ENCODE measurements at places on chromosomes 16 and 17.
A peak's percentile ranks its signal among the peaks of the same experiment; 100 is the strongest.

DNA sequence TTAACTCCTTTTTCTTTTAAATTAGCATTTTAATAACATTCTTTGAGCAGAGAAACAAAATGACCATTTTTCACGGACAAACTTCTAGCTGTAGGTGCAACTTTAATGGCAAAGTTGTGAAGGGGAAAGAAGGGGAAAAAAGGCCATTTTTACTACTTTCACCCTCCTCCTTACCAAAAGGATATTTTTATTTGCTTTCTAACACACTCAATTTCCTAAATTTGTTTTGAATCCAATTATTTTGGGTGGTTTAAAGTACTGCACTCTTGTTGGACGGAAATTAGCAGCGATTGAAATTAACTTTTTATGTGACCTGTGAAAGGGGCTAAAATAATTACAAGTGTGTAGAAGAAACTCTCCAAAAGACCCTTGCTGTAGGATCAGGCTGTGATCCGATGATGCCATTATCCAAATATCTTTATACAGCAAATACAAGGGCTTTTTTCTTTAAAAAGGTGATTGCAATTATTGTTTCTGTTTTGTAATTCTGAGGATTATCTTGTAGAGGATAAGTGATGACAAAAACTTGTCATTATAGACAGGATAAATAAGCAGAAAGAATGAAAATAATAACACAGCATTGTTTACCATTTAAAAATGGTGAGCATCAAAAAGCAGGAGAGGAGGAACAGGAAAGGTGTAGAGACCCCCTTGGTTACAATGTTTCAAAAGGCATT lies 42.4 kb downstream of the SNX11 start:
- H3K36me3 ChIP-seq, result peaks cover 35% of the 10 kb centered on the region
- no peak overlapping the region for H3K4me3 ChIP-seq
- H3K27me3 ChIP-seq, result no peaks in the 10 kb centered on the region
- H3K27ac ChIP-seq, result no peak overlapping the region
- H3K4me1 ChIP-seq, result no peaks in the 10 kb centered on the region

- H3K4me1 ChIP-seq, result peaks cover 34% of the 10 kb centered on the region
- DNase-seq, result peak; percentile 73
- H3K27me3 ChIP-seq, result no peaks in the 10 kb centered on the region
- no peaks in the 10 kb centered on the region for H3K36me3 ChIP-seq
Measured at GRCh38 chr17:43020789-43021740, 1.1 kb downstream of the VAT1 start.

GRCh38 chr17:10673312-10673711 lies 16.2 kb upstream of the MYH3 start:
- no peaks in the 10 kb centered on the region for H3K4me1 ChIP-seq
- peaks cover 24% of the 10 kb centered on the region for H3K36me3 ChIP-seq
- no peak for DNase-seq
- no peak overlapping the region for H3K4me3 ChIP-seq

- no peak overlapping the region for H3K27ac ChIP-seq
- H3K4me3 ChIP-seq, result no peak overlapping the region
- no peaks in the 10 kb centered on the region for H3K36me3 ChIP-seq
- no peak for DNase-seq
- no peaks in the 10 kb centered on the region for H3K27me3 ChIP-seq
Measured at GRCh38 chr17:80008848-80009247, 26.8 kb downstream of the TBC1D16 start.

DNA sequence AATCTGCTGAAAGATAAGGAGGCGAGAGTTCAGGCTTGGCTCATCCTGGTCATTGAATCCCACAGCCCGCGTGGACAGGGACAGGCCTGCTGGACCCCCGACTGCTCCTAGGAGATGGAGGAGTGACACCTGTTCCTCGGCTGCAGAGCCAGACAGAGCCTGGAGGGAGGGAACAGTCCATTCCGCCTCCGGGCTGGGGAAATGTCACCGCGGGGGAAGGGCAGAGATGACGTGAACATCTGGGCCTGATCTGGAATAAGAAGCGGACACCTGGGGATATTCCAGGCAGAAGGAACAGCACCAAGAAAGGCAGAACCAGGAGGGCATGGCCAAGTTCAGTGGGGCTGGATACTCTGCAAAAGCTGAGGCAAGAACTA lies 1.5 kb downstream of the ZNF747 start:
- H3K27me3 ChIP-seq, result no peaks in the 10 kb centered on the region
- H3K36me3 ChIP-seq, result peaks cover 8% of the 10 kb centered on the region
- H3K27ac ChIP-seq, result no peak overlapping the region
- H3K4me3 ChIP-seq, result no peak overlapping the region
- no peak for DNase-seq
- H3K4me1 ChIP-seq, result peaks cover 35% of the 10 kb centered on the region

- peaks cover 3% of the 10 kb centered on the region for H3K27me3 ChIP-seq
- peak overlapping the region; percentile 85 for H3K27ac ChIP-seq
- H3K36me3 ChIP-seq, result peaks cover 24% of the 10 kb centered on the region
- peak overlapping the region; percentile 78 for H3K4me3 ChIP-seq
- peak; percentile 79 for DNase-seq
Measured at GRCh38 chr17:30477774-30478115, 537 bp downstream of the GOSR1 start.

GRCh38 chr16:87493608-87494280 lies 920 bp upstream of the ZCCHC14 start:
- H3K4me3 ChIP-seq, result peak overlapping the region; percentile 65
- peaks cover 62% of the 10 kb centered on the region for H3K4me1 ChIP-seq
- no peaks in the 10 kb centered on the region for H3K27me3 ChIP-seq
- DNase-seq, result no peak
- no peaks in the 10 kb centered on the region for H3K36me3 ChIP-seq
- no peak overlapping the region for H3K27ac ChIP-seq

DNA sequence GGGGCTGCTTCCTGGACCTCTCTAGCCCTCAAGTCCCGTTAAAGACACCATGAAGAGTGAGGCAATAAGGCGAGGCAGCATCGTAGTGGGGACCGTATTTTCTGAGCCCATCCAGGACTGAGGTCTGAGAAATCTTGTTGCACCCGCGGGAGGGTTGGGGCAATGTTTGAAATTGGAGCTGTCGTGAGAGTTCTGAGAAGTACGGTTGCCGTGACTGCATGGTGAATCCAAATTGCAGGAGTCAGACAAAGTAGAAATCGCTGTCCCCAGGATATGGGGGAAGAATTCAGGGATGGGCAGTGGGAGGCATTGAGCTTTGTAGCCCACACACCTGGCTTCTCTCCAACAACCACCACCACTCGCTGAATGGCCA lies 42.0 kb upstream of the RPL38 start:
- no peak overlapping the region for H3K4me3 ChIP-seq
- H3K27me3 ChIP-seq, result no peaks in the 10 kb centered on the region
- no peaks in the 10 kb centered on the region for H3K4me1 ChIP-seq
- H3K27ac ChIP-seq, result no peak overlapping the region
- no peak for DNase-seq

GRCh38 chr17:29714146-29714545 lies 91.4 kb upstream of the CORO6 start:
- H3K4me3 ChIP-seq, result no peak overlapping the region
- H3K36me3 ChIP-seq, result peaks cover 11% of the 10 kb centered on the region
- no peaks in the 10 kb centered on the region for H3K27me3 ChIP-seq

DNA sequence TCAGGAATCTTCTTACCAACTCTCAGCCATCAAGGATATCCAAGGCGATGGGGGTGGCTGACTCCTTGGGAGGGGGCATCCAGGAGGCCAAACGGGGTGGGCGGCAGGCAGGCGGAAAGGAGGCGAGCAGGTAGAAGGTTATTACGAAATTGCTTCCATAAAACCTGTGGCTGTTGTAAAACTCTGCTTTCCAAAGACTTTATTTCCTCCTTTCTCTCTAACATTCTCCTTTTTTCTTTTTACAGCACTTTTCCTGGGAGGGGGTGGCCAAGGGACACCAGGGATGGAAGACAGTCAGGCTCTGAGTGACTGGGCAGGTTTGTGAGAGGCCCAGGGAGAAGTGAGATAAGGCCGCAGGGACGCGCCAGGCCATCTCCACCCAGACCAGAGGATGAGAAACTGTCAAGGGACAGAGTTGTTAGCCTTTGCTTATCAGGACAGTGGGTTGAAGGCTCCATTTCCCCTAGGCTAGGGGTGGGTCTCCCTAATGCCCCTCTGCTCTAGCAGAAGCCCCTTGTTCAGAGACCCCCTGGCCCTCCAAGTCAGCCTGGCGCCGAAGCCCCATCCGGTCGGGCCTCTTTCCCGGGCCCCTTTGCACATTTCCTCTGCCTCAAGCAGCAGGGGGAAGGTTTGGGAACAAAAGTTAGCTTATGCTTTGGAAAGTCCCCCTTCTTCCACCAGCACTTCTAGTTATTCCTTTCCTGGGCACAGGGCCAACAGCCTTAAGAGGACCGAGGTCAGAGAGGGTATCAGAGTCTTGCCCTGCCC lies 5.0 kb upstream of the HOXB9 start:
- H3K27me3 ChIP-seq, result peaks cover 70% of the 10 kb centered on the region
- no peaks in the 10 kb centered on the region for H3K36me3 ChIP-seq
- no peak for DNase-seq
- peaks cover 21% of the 10 kb centered on the region for H3K4me1 ChIP-seq
- no peak overlapping the region for H3K4me3 ChIP-seq

GRCh38 chr17:27596096-27596495 lies 34.9 kb upstream of the LGALS9 start:
- H3K4me3 ChIP-seq, result no peak overlapping the region
- peaks cover 14% of the 10 kb centered on the region for H3K36me3 ChIP-seq
- DNase-seq, result no peak
- H3K27me3 ChIP-seq, result no peaks in the 10 kb centered on the region
- no peaks in the 10 kb centered on the region for H3K4me1 ChIP-seq
- H3K27ac ChIP-seq, result no peak overlapping the region

DNA sequence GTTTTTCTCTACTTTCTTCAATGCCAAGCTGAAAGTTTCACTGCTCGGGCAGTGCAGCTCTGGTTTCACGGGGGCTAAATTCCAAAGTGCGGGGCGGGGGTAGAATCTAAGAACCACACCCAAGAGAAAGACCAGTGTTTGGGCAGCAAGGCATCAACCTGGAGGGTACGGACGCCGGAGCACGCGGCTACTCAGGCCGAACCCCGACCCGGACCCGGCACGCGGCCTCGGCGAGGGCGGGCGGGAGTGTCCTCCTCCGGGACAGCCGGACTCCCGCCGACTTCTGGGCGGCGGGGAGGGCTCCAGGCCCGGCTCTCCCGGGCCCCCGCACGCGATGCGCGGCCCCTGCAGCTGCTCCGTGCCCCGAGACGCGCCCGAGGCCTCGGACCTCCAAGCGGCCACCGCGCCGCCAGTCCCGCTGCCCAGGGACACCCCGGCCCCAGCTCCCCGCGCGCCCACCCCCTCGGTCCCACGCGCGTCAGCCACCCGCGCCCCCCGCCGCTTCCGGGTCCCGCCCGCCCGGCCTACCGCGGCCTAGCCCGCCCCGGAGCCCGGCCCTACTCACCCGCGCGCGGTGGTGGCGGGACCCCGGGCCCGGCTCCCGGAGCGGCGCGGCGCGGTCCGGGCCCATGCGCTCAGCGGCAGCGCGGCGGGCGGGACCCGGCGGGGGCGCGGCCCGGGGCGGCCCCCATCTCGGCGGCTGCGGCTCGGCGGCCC lies 561 bp downstream of the AXIN1 start:
- peak overlapping the region; percentile 56 for H3K27ac ChIP-seq
- DNase-seq, result no peak

DNA sequence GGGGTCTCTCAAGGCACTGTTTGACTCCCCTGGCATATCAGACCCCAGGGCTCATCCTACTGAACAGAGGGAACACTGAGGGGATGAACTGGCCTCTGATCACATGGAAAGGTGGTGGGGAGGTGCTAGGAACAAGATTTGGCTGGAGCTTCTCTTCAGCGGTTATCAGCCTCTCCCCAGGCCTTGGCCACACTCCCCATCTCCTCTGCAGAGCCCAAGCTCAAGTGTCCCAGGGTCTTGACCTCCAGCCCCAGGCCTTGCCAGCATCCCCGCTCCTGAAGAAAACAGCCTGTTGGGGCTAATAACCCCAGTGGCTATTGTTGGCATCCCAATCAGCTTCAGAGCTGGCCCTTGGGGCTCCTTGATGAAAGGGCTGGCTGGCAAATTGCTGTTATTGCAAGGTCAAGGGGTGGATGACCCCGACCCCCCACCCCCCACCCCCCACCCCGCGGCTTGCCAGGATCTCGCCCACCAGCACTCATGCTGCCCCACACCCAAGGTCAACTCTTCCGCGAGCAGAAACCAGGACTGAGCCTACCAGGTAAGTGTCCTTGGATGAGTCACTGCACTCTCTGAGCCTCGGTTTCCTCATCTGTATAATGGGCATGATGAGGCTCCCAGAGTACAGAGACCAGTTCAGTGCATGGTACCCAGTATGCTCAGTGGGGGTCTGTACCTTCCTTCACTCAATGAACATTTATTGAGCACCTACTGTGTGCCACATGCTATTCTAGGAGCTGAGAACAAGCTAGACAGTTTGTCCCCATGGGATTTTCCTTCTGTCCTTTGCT lies 18.8 kb upstream of the FAM83G start:
- no peak overlapping the region for H3K4me3 ChIP-seq
- DNase-seq, result no peak
- H3K36me3 ChIP-seq, result peaks cover 11% of the 10 kb centered on the region

DNA sequence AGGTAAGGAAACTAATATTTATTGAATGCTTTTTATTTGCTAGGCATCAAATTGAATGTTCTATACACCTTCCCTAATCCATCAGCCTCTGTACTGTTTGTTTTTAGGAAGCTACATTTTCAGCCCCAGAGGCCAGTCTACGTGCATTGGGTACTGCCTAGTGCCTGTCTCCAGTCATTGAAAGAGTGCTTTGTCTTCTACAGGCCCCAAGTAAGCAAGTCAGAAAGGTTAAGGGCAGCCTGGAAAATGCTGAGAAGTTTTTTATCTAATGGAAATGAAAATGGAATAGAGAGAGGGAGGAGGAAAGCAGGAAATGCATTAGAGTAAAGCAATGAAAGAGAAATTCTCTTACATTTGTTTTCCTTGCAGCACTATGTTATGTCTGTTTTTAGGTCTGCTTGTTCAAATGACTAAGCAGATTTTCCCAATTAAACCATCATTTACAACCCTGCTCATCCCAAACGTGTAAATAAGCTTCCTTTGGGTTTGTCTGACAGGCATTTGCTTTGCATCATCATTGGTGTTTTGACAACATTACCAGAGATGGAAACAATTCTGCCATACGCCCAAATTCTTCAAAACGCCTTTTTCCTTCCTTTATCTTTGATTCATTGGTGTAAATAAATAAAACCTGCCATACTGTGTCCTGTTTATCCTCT lies 116.0 kb upstream of the GOT2 start:
- H3K4me1 ChIP-seq, result peaks cover 10% of the 10 kb centered on the region
- no peak overlapping the region for H3K4me3 ChIP-seq
- no peak for DNase-seq
- no peaks in the 10 kb centered on the region for H3K27me3 ChIP-seq
- no peaks in the 10 kb centered on the region for H3K36me3 ChIP-seq
- H3K27ac ChIP-seq, result no peak overlapping the region

- no peak for DNase-seq
- H3K36me3 ChIP-seq, result peaks cover 46% of the 10 kb centered on the region
- peaks cover 30% of the 10 kb centered on the region for H3K4me1 ChIP-seq
- H3K4me3 ChIP-seq, result no peak overlapping the region
Measured at GRCh38 chr17:77145612-77146245, 5.0 kb downstream of the SEC14L1 start.

GRCh38 chr16:79993629-79994209 lies 393.2 kb upstream of the MAF start:
- no peaks in the 10 kb centered on the region for H3K4me1 ChIP-seq
- no peak for DNase-seq
- no peak overlapping the region for H3K4me3 ChIP-seq

GRCh38 chr17:71970312-71970711 lies 150.5 kb upstream of the SOX9 start:
- H3K4me3 ChIP-seq, result no peak overlapping the region
- H3K27ac ChIP-seq, result no peak overlapping the region
- no peaks in the 10 kb centered on the region for H3K4me1 ChIP-seq
- H3K27me3 ChIP-seq, result no peaks in the 10 kb centered on the region

- H3K36me3 ChIP-seq, result no peaks in the 10 kb centered on the region
- no peak overlapping the region for H3K27ac ChIP-seq
- no peaks in the 10 kb centered on the region for H3K27me3 ChIP-seq
- no peaks in the 10 kb centered on the region for H3K4me1 ChIP-seq
Measured at GRCh38 chr16:21078563-21078962, 72.1 kb downstream of the DNAH3 start.

Measured in natural killer cell (primary cell).